Activated CD4-positive, CD25-positive, alpha-beta regulatory T cell (primary cell): ENCODE measurements at places on chromosomes 6 and 20.

DNA sequence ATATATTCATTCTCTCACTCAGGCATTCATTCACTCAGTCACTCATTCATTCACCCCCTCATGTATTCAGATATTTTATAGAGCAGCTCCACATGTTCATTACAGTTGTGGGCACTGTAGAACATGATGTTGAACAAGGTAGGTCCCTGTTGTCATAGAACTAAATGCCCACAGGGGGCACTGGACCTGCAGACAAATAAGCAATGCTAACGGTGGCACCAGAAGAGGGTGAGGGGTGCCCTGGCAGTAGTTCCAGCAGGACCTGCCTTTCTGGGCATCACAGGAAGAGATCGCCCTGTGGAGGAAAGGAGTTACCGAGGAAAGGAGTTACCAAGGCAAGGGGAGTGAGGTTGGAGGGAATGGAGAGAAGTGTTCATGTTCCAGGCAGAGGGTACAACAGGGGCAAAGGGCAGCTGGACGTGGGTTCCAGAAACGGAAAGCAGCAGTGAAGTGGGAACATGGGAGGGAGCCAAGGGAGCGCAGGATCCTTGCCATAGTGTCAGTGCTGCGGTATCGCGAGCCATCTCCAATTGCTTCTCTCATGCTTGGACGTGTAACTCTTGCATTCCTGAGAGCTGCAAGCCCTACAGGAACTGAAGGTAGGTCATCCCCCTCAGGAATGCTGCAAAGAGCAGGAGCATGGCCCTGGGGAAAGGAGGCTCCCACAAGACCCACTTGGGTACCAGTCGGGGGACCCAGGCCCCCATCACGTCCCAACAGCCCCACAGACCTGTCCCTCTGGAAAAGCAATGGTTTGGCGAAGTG, 128.2 kb downstream of the EDN3 start:
- no peak for DNase-seq

DNA sequence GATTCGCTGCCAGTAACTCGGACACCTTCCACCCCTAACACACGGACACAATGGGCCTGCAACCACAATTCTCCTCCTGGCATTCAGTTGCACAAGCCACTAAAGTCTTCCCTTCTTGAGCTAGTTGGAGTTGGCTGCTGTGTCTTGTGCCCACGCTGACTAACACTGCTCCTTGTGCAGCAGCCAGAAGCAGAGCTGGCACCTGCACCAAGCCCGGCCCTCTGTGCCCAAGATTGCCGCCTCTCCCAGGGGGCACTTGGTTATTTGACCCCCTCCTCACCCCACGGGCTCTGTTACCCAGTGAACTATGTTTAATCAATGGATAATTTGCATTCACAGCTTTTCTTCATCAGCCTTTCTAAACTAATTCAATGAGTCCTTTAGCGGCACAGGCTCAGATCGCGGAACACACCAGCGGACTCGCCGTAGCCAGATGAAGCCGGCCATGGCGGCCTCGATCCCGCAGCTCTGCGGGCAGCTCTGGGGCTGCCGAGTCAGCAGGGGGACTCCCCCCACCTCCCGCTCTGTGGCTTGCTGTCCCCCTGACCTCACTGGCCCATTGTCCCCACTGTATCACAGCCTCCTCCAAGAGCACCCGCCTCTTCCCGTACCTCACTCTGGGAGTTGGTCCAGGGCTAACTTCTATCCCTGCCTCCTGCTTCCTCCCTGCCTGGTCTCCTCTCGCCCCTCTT, 94.8 kb upstream of the AFDN start:
- no peak for DNase-seq

DNA sequence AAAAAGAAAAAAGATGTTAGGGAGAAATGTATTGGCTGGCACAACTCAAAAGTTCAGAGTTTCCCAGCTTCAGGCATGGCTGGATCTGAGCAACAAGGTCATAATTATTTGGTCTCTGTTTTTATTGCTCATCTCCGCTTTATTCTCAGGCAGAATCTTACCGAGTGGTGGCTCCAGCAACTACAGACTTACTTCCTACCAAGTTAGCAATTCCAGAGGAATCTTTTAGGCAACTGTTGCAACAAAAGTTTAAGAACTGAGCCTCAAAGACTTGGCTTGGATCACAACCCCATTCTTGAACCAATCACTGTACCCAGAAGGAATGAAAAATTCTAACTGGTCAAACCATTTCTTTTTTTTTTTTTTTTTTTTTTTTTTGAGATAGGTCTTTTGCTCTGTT, 35.5 kb upstream of the NCOA3 start:
- no peak for DNase-seq

DNA sequence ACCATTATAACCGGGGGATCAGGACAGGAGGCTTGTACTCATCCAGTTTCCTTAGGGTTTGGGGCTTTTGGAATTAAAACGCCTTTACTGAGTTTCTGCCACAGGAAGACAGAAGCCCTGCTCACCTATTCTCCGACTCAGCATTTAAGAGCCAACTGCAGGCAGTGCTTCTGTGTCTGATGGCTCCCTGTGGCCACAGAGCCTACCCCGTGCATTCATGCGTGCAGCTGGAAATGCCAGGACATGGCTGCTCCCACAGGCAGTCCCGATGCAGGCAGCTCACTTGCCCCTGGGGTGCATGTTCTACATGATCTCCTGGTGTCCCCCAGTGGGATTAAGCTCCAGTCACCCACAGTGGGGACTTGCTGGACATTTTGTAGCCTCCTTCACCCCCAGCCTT, 22.2 kb downstream of the ZNF831 start:
- no peak for DNase-seq

- DNase-seq = no peak
Measured at GRCh38 chr20:17480696-17481095, 50.5 kb downstream of the BFSP1 start.

DNA sequence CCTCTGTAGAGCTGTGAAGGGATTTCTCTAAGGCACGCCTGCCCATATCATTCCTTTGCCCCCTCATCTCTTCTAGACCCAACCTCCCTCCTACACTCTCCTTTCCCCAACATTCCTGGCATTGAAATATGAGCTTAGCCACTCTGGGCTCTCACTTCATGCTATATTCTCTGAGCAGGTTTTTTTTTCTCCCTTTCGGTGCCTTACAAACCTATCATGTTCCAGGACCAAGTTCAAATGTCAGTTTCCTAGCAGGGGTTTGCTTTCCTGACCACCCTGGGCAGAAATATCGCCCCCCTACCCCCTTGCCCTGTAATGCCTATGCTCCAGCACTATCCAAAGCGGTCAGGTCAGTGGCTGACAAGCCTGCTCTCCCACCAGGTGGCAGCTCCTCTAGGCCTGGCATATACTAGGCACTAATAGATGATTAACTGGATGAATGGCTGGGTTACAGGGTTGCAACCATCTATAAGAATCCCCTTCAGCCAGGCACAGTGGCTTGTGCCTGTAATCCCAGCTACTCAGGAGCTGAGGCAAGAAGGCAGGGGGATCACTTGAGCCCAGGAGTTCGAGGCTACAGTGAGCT, 25.7 kb upstream of the AAR2 start:
- DNase-seq = no peak

DNA sequence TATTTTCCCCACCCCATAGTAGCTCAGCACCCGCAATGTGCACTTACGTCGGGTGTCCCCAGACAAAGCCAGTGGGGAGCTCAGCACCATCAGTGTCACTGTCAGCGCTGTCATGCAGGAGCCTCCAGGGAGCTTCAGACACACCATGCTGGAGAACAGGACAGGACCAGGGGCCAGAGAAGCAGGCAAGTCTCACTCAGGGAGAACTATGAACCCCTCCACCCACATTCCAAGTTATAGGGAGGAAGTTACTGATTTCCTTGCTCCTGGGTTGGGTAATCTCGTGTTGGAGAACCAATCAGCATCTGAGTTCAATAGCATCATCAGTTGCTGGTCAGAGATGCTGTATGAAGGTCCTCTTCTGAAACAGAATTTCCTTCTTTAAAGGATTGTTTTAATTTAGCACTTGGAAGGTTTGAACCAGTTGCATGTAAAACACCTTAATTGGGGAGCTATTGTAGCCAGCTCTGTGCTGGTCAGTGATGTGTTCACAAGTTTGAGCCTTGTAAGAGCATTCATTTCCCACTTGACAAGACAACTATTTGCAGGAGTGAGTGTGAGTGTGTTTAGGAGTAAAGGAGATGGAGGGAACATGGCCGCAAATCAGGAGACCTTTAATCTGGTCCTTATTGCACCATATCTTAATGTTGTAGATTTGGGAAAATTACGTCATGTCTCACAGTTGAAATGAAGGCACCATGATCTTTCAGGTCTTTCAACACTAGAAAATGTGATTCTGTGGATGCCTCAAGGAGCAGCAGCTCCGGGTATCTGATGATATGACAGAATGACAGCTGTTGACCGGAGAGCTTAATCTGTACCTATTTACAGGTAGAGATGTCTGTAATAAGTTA, at the start of gene HLA-DRB1:
Gene HLA-DRB1, minus strand, starts transcription at position 253 of the 854 bp plus-strand sequence. Its CDS starts 106 bp downstream, at position 147.
- DNase-seq = no peak

DNA sequence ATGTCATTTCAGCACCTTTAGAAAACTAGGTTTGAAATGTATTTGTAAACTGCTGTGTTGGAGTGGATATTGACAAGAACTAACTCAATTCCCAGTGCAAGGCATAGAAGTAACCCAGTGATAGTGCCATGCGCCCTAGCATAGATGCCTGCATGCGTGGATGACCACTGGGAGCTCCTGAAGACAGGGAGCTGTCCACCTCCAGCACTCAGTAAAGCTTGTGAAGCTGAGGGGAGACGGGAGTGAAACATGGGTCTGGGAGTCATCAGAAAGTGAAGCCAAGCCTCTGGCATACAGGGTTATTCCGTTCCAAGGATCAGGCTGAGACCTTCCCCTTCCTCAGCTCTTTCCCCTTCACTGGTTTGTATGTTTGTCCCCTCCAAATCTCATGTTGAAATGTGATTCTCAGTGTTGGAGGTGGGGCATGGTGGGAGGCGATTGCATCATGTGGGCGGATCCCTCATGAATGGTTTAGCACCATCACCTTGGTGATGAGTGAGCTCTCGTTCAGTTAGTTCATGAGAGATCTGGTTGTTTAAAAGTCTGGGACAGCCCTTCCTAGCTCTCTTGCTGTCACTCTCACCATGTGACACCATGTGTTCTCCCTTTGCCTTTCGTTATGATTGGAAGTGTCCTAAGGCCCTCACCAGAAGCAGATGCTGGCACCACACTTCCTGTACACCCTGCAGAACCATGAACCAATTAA, 146.5 kb upstream of the FERMT1 start:
- no peak for DNase-seq

DNA sequence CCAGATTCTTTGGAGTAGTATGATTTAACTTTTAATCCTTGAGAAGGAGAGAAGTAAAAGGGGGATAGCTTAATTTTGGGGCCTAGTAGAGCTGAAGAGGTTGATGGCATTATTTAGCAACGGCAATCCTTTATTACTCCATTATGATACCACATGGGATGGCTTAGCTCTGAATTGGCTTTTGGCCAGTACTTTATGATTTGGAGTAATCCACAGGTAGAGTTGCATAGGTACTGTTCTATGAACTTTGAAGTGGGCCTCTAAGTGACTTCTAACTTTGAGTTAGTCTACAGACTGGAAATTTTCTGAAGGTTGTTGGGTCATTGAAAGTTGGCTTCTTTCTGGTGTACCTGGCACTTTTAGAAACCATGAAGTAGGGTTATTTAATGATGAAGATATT, 11.6 kb downstream of the YWHAB start:
- DNase-seq = no peak

- DNase-seq = no peak
Measured at GRCh38 chr6:12640438-12640837, 76.1 kb upstream of the PHACTR1 start.

DNA sequence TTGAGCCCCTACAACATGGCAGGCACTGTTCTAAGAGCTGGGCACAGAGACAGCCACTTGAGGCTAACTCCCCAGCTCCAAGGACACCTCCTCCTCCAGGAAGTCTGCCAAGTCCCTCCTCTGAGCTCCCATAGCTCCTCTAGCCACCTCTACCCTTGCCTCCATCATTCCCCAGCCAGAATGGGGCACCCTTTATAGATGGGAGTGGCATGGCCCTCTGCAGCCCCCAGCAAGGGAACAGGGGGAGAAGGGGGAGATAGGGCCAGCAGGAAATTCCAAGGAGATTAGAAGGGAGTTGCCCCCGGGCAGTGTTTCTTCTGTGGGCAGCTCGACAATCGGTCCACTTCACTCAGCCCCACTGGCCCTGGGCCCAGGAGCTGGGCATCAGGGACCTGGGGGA, 19.7 kb upstream of the TLDC2 start:
- no peak for DNase-seq

GRCh38 chr6:93801101-93801847, 381.9 kb upstream of the EPHA7 start:
- no peak for DNase-seq

GRCh38 chr6:108640104-108640503, 79.4 kb downstream of the FOXO3 start:
- no peak for DNase-seq

DNA sequence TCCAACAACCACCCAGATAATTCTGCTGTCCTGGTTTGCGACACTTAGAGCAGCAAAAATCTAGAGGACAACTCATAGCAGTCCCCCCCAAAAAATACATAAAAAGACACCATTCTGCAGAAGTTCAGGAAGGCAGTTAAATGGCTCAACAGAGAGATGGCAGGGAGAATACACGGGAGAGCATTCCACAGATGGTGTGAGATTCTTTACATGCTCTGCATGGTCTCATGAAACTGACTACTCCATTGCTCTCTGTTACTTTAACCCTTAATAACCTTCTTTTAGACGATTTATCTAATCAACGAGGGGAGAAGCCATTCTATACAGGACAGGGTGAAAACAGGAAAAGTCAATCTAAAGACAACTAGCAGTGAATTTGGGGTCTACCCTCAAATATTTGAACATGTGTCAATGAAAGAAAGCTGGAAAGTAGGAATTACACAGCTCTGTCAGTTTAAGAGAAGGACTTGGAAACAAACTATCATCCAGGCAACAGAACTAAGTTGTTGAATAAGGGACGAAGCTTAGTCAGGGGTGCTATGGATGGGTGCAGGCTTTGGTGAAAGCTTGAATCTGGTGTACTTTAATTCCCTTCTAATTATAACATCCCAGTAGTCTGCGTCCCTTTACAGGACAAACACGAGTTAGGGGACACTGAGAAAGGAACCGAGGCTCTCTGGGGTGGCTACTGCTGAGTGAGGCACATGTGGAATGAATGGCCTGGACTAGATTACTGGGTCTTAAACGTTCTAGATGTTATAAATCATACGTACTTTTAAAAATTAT, 5.1 kb downstream of the PERP start:
- no peak for DNase-seq

GRCh38 chr20:9177278-9177677, 108.4 kb downstream of the PLCB4 start:
- DNase-seq = no peak

DNA sequence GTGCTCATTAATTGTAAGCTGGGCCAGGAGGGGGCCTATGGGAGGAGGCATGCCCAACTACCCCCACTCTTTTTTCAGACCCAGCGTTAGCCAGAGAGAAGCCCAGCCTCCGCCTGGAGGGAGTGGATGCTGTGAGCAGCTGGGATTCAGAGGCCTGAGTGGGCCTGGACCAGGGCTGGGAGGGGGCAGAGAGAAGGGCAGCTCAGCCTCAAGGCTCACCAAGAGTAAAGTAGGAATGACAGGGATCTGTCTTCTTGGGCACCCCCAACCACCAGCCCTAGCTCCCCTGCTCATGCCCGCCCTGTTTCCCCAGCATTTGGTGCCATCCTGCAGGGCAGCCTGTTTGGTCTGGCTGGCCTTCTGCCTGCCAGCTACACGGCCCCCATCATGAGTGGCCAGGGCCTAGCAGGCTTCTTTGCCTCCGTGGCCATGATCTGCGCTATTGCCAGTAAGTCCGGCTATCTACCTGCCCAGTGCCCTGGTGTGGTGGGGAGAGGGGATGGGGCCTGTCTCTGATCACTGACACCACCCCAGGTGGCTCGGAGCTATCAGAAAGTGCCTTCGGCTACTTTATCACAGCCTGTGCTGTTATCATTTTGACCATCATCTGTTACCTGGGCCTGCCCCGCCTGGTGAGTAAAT, 6.8 kb downstream of the SLC29A1 start:
- DNase-seq = no peak

- DNase-seq = no peak
Measured at GRCh38 chr20:46683939-46684750, 5.1 kb downstream of the TP53RK start.
